Stimulated activated CD8-positive, alpha-beta memory T cell treated with anti-CD3 and anti-CD28 coated beads, Interleukin-7, amount 100 ng/mL, for 1 hour (primary cell): ENCODE measurements at places on chromosomes 3 and 15.

DNA sequence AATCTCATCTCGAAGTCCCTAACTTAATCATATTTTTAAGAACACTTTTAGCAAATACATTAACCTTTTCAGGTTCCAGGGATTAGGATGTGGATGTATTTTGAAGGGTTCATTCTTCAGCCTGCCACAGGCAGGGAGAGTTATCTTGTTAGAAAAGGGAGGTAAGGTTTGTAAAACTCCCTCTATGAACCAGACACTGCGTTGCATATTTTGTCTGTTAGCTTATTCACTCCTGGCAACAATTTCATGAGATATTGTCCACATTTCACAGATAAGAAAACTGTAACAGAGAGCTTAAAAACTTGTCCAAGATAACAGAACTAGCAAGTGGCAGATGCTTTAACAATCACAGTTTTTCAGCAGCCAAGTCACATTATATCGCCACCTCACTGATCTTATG is 155.4 kb downstream of the DIPK2A start:
- DNase-seq: no peak

DNA sequence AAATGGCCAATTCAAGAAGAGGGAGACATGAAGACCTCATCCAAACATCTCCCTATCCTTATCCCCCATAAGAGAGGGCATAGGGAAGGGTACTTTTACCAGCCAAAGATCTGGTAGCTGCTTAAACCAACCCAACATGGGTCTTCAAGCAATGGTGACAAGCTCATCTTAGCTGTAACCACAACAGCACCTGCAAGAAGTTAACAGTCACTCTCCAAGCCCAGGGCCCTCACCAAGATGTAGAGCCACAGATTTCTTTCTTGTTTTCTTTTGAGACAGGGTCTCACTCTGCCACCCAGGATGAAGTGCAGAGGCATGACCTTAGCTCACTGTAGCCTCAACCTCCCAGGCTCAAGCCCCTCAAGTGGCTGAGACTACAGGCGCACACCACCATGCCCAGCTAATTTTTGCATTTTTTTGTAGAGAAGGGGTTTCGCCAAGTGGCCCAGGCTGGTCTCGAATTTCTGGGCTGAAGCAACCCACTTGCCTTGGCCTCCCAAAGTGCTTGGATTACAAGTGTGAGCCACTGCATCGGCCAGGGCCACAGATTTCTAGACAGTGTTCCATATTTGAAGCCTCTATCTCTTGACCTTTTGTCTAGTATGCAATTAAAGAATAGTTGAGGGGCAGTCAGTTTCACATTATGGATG is 57.1 kb downstream of the DHX30 start:
- DNase-seq: no peak

GRCh38 chr15:60255390-60255789 is 142.4 kb downstream of the ANXA2 start:
- no peak for DNase-seq

DNA sequence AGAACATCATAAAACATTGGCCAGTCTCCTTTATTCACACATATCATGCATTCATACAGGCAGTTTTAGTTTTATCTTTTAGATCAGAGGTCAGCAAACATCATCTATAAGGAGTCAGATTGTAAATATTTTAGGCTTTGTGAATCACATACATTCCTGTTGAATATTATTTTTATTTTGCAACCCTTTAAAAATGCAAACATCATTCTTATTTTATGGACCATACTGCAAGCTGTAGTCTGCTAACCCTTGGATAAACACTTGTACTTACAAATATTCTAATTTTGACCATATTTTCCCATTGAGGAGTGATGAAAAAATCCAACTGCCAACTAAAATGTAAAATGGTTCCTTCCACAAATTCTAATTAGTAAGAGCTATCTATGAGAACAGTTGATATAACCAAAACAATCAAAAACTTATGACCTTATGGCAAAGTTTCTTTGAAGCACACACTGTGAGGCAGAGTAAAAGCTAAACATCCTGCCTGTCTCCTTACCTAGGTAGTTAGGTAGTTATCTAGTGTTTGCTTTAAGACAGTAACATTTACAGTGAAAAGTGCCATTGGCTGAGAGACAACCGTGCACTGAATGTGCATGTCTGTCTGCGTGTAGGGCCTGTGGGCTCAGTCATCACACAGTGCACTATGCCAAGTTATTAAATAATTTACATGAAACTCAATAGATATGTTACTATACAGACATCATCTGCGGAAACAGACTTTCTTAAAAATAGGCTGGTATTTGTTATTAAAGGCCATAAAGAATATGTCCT is 57.7 kb downstream of the PIK3R4 start:
- no peak for DNase-seq

GRCh38 chr15:23546158-23546557 is 19.3 kb upstream of the MKRN3 start:
- no peak for DNase-seq

- no peak for DNase-seq
Measured at GRCh38 chr3:52406791-52407510, 38.0 kb downstream of the SEMA3G start.

- no peak for DNase-seq
Measured at GRCh38 chr3:70306736-70307135, 5.7 kb downstream of the MDFIC2 start.

DNA sequence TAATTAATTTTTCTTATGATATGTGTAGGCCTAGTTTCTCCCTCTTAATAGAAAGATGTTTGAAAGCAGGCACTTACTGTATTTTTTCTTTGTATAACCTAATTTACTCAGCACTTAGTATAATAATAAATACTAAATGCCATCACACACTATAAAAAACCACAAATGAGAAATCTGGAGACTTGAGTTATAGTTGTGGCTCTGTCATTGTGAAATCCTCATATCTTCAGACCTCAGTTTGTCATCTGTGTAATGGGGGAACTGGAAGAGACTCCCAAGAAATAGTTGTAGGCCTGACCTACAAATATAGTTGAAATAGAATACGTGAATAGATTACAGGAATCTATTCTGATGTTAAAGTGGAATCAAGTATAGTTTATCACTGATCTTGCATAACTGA is 287.6 kb upstream of the DPH6 start:
- DNase-seq: no peak

GRCh38 chr3:150805354-150805753 is 42.4 kb upstream of the SIAH2 start:
- DNase-seq: no peak

GRCh38 chr3:152470095-152470494 is 201.4 kb downstream of the MBNL1 start:
- no peak for DNase-seq

DNA sequence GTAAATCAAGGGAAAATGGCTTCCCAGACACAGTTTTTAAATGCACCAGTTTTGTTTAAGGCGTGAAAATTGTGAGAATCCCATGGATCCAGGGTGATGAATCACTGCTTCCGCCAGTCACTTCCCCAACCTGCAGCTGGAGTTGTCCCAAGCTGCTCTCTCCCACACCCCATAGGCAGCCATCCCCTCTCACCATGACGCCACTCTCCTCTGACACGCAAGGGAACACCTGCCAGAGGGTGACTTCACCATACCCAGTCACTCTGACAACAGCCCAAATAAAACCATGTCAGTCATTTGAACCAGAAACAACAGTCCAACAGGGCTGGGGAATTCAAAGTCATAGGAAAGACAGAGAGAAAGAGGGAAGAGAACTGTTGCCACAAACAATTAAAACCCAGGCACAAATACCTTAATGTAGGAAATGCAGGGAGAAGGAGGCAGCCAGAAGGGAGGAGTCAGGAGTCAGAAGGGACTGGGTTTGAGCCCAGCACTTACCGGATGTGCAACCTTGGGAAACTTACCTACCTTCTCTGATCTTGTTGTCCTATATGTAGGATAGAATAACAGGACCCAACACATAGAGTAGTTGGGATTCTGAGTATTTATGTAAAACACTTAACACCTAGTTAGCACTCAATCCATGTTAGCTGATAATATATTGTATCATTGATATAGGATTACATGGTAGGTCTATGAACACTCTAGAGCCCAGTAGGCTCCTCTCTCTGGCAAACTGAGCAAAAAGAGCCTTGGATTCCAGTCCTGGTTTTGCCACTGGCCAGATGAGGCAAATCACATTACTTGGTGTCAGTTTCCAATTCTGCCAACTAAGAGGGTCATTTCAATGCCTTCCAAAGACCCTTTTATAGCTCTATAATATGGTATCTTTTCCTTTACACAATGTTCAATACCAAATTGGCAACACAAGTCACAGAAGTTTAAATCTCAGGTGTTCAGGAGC is 326.3 kb upstream of the ICE2 start:
- DNase-seq: no peak

GRCh38 chr15:46854564-46854963 is 862.7 kb upstream of the SEMA6D start:
- no peak for DNase-seq

- DNase-seq: no peak
Measured at GRCh38 chr15:65862682-65863081, 6.6 kb upstream of the RAB11A start.

- DNase-seq: no peak
Measured at GRCh38 chr15:75195122-75195765, 6.4 kb upstream of the C15orf39 start.
